ENCODE measurements at places on chromosomes 6 and 20. TPM values are rescaled to one million over a fixed set of nuclear protein-coding genes. Genes with fewer than 3 reads are reported as not detected.

DNA sequence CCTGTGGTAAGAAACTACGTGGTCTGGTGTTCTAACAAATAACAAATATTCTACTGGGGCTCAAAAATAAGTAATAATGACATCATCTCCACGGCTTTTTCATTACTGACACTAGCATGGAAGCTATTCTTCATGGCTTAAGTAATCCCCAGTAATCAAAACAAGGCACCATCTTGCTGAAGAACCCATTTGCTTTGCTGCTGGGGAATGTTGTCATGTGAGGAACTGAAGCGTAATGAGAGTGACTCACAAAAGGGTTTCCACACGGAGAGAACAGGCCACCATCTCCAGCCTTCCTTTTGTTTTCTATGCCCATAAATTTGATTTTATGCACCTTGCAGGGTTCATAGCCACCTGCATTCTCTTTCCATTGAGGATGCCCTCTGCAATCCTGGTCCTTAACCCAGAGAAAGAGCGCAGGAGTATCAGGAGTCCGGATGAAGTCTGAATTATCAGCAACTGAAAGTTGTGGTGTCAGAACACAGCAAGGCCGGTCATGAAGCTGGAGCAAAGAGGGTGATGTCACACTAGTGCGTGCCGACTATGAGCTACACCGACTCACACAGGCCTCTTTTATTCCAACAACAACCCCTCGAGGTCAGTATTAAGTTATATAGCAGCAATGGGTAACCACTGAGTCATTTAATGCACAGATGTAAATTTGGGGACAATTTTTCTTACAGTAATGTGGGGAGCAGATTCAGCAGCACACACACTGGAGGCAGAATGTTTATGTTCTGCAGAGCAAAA, 173.7 kb upstream of the SSTR4 start:
- H3K27me3 ChIP-seq: no peaks in the 10 kb centered on the region
- DNase-seq: no peak
- H3K27ac ChIP-seq: no peak overlapping the region
- H3K4me3 ChIP-seq: no peak overlapping the region
- H3K4me1 ChIP-seq: no peaks in the 10 kb centered on the region

GRCh38 chr6:101830501-101831031, 437.1 kb downstream of the GRIK2 start:
- H3K27ac ChIP-seq: no peak overlapping the region
- no peak overlapping the region for H3K4me3 ChIP-seq
- no peaks in the 10 kb centered on the region for H3K4me1 ChIP-seq
- H3K27me3 ChIP-seq: no peaks in the 10 kb centered on the region

GRCh38 chr6:2274981-2275891, 29.8 kb upstream of the GMDS start:
- H3K4me3 ChIP-seq: no peak overlapping the region
- DNase-seq: no peak
- H3K4me1 ChIP-seq: no peaks in the 10 kb centered on the region
- H3K27me3 ChIP-seq: no peaks in the 10 kb centered on the region
- H3K36me3 ChIP-seq: peaks cover 19% of the 10 kb centered on the region

GRCh38 chr6:41583565-41583964, 37.4 kb downstream of the FOXP4 start:
- H3K27me3 ChIP-seq: no peaks in the 10 kb centered on the region
- no peak overlapping the region for H3K27ac ChIP-seq
- H3K4me1 ChIP-seq: peaks cover 16% of the 10 kb centered on the region
- H3K4me3 ChIP-seq: no peak overlapping the region

GRCh38 chr20:47379433-47380150, 23.1 kb upstream of the ZMYND8 start:
- H3K4me3 ChIP-seq: no peak overlapping the region
- H3K4me1 ChIP-seq: peaks cover 2% of the 10 kb centered on the region

GRCh38 chr6:106254636-106255035, 70.9 kb downstream of the ATG5 start:
- H3K27ac ChIP-seq: no peak overlapping the region
- H3K4me3 ChIP-seq: no peak overlapping the region
- H3K27me3 ChIP-seq: no peaks in the 10 kb centered on the region
- peaks cover 29% of the 10 kb centered on the region for H3K4me1 ChIP-seq
- DNase-seq: no peak

The HLA-B gene
- total RNA-seq: 182 TPM

The CAGE1 gene
- total RNA-seq: not detected

The GSTA3 gene
- total RNA-seq: not detected

The MAK gene
- total RNA-seq: not detected

The TRIM10 gene
- not detected for total RNA-seq

The STX11 gene
- 4.4 TPM for total RNA-seq

The LYRM2 gene
- total RNA-seq: 21.9 TPM

The UBE2C gene
- 0.84 TPM for total RNA-seq

Measured in gastrocnemius medialis (tissue), 4 donors.